ENCODE measurements at places on chromosomes 6 and 20.

DNA sequence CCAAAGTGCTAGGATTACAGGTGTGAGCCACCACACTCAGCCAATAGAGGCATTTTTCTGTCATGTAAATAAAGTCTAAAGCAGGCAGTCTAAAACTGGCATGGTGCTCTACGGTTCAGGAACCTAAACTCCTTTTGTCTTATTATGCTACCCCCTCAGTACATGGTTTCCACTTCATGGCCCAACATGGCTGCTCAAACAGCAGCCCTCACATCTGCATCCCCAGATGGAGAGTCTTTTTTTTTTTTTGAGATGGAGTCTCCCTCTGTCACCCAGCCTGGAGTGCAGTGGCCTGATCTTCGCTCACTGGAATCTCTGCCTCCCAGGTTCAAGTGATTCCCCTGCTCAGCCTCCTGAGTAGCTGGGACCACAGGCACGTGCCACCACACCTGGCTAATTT, 38.3 kb downstream of the SLC52A3 start:
- no peak for DNase-seq

DNA sequence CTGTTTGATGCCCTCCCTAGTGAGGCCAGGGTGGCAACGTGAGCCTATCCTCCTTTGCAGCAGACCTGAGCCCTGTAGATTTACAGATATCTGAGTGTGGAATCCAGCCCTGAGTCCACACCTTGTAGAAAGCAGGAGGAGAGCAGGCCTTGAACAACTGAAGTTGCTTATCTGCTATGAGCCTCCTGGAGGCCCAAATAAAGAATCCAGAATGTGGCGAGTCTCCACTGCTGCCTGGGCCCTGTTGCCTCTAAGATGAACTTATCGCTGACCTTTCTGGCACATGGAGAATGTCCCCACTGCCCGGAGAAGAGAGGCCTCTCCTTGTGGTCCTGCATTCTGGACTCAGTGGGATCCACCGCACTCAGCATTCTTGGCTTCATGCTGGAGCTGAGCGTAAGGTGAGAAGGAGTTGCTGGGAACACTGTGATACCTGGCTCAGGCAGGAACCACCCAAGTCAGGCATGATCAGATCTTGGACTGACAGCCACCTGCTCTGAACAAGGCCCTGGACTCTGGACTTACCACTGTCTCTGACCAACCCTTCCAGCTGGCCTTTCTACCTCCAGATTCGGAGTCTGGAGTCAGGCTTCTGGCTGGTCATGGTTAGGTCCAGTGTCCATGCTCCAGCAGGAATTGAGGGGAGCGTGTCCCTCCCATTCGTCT, 5.8 kb upstream of the MANBAL start:
- DNase-seq, result no peak

DNA sequence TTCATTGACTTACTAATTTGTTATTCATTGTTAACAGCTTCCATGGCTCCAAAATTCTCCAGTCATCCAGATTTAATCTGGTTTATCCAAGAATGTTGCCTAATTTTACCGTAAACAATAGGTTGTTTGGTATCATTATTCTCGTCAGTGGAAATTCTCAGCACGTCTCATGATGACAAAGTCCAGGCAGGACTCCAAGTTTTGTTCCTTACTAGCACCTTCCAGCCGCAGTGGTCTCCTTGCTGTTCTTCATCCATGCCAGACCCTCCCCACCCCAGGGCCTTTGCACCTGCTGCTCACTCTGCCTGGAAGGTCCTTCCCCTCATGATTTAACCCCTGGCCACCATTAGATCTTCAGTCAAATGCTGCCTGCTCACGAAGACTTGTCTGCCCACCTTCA, 48.1 kb upstream of the NAA20 start:
- no peak for DNase-seq

GRCh38 chr20:11929947-11930346, 12.3 kb downstream of the BTBD3 start:
- no peak for DNase-seq

DNA sequence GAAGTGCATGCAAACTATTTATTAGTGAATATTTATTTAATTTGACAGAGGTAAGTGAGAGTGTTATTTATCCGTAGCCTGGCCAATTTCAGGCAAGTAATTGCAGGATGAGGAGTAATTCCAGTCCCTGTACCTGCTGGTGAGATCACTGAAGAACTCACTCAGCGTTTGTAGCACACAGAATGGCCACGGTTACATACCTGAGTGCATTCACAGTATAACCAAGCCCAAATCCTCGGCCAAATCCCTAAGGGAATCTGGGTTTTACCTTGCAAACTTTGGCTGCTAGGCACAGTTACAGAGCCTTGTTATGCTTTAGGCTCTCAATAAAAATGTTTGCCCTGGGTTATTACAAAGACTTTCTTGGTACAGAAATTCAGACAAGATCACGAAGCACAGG, 93.3 kb downstream of the KCNQ5 start:
- no peak for DNase-seq

GRCh38 chr6:31663961-31664789, 622 bp downstream of the GPANK1 start:
- DNase-seq, result no peak

DNA sequence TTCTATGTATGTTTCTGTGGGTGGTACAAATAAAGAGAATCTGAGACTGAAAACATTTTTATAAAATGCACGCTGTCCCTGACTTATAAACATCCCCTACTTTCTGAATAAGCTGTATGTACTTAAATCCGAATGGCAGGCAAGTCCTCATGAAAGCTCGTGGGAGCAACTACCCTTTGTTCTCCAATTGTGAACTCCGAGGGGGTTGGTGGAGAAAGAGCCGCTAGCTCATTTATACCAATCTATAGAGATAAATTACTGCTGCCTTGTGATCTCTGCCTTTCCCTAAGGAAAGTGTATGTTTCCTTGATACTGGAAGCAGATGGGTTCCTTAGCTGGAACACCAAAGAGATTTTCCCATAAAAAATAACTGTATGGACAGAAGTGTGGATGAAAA, 84.5 kb downstream of the GJA10 start:
- peak; percentile 50 for DNase-seq

DNA sequence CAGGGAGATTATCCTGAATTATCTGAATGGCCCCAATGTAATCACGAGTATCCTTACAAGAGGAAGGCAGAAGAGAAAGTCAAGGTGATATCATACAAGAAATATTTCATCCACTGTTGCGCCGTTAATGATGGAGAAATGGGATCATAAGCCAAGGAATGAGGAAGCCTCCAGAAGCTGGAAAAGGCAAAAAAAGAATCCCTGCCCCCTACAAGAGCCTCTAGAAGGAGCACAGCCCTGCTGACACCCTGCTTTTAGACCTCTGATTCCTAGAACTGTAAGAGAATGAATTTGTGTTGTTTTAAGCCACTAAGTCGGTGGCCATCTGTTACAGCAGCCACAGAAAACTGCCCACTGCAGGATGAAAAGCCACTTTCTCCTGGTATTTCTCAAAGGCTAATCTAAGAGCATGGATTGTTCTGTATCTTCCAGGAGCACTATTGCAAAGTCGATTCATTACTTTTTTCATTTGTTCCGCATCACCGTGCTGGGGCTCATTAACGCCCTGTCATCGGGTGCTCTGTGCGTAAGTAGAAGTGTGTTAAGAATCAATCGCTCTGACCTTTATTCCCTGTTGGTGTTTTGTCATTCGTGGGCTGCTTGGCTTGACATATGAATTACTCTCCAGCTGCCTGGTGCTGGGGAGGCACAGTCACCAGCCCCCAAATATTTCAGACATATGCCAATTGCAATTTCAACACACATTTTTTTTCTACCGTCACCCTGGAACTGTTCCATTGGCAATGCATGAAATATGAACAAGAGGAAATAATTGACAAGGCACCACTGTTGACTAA, 117.0 kb downstream of the PCSK2 start:
- DNase-seq, result no peak

GRCh38 chr20:757506-757905, 10.8 kb downstream of the SLC52A3 start:
- no peak for DNase-seq

GRCh38 chr20:63058696-63059335, 52.1 kb upstream of the BHLHE23 start:
- no peak for DNase-seq
